ENCODE measurements at places on chromosomes 1 and 21.

DNA sequence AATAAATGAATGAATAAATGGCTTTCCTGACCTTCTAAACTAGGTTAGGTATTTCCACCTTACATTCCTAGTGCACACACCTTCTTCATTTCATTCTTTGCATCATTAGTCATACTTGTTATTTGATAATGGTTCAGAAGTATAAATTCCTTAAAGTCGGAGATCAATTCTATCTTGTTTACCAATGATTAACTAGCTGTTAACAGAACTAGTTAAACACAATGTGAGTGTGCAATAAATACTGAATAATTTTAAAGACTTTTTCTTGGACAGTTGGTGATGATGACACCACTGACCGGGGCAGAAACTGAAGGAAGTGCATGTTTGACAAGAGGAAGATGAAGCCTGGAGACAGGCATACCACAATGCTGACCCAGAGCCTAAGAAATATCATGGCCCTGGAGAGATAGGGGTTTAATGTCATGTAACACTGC is 207.1 kb upstream of the DEPDC1 start:
- no peak overlapping the region for H3K27ac ChIP-seq
- DNase-seq: no peak
- H3K4me1 ChIP-seq: no peaks in the 10 kb centered on the region
- no peaks in the 10 kb centered on the region for H3K36me3 ChIP-seq
- H3K27me3 ChIP-seq: no peaks in the 10 kb centered on the region
- H3K4me3 ChIP-seq: no peak overlapping the region

DNA sequence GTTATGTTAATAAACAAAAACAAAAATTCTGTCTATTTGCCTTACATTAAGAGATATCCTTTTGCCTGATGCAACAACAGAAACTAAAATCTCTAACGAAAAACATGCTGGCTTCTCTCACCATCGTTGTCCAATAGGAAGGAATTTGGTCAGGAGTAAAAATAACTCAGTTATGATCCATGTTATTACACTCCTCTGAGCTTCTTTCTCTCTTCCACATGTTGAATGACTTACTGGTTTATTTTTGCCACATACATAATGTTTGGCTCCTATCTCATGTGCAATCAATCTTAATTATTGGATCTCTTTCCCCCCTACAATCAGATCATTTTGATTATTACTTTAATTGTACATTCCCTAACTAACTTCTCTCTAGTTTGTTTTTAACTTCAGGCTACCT is 688.4 kb downstream of the USP25 start:
- H3K36me3 ChIP-seq: no peaks in the 10 kb centered on the region
- no peak overlapping the region for H3K4me3 ChIP-seq
- DNase-seq: no peak
- no peak overlapping the region for H3K27ac ChIP-seq
- H3K27me3 ChIP-seq: no peaks in the 10 kb centered on the region

DNA sequence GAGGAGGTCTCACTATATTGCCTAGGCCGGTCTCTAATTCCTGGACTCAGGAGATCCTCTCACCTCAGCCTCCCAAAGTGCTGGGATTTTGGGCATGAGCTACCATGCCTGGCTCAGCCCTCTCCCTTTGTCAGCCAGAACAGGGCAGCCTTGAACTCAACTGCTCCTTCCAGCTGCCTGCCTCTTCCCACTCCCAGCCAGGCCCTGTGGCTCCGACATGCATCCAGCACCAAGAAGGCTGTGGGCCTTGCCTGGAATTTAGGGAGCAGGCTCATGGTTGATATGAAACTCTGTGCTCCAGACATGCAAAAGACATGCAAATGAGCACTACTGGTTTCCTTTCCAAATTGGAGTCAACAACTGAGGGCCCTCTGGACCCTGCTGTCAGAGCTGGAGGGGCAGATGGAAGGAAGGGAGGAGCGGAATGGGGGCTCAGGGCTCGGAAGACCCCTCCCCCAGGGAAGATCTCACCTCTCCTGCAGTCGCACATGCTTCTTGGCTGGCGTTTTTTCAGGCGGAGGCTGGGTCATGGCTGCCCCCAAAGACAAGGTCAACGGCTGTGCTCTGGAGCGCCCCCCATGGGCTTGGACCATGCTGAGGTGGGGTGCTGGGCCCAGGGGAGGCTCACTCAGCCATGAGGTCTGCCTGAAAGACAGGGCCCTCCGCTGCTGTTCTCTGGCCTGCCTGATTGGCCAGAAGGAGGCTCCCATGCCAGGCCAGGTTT is 1.4 kb downstream of the PTPN7 start:
- H3K4me3 ChIP-seq: no peak overlapping the region
- H3K27ac ChIP-seq: no peak overlapping the region
- peaks cover 3% of the 10 kb centered on the region for H3K4me1 ChIP-seq
- no peaks in the 10 kb centered on the region for H3K27me3 ChIP-seq

DNA sequence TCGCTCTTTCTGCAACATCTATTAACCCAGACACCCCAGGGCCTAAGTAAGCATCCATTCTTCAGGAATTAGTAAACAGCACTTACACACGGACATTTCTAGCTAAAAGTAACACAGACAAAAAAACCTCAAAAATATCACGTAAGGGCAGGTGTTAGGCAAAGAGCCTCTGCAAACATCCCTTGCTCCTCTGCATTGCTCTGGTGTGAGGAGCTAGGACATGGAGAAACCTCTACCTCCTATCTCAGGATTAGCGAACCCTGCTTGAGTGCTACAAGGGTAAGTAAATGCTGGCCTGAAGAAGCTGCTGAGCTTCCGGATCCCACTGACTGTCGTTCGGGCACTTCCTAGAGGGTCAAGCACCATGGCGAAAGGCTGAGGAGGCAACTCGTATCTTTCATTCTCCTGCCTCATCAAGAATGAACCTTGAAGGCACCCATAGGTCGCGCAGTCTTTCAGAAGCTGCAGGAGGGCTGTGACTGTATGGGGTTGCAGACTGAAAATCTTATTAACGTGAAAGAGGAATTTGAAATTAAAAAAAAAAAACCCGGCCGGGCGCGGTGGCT is 2.1 kb downstream of the PTGER3 start:
- no peak overlapping the region for H3K27ac ChIP-seq
- H3K27me3 ChIP-seq: peaks cover 31% of the 10 kb centered on the region
- no peak overlapping the region for H3K4me3 ChIP-seq
- no peak for DNase-seq
- peaks cover 9% of the 10 kb centered on the region for H3K4me1 ChIP-seq
- H3K36me3 ChIP-seq: no peaks in the 10 kb centered on the region

DNA sequence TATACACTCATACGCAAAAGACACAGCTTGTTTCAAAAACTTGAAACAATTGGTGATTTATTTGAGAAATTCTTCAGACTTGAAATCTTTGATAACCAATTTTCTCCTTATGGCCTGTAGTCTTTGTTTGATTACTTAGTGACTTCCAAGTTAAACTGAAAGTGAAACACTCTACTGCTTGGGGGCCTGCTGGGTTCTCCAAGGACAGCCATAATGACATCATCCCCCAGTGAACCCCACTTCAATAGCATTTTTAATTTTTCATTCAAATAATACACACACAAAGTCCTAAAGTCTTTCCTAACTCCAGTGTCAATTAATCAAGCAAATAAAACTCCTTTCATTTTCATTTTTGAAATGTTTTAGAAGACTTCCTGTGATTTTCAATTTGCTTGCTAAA is 59.2 kb downstream of the KRTAP19-8 start:
- H3K27me3 ChIP-seq: no peaks in the 10 kb centered on the region
- H3K4me1 ChIP-seq: peaks cover 8% of the 10 kb centered on the region
- no peak for DNase-seq
- no peak overlapping the region for H3K27ac ChIP-seq
- H3K36me3 ChIP-seq: no peaks in the 10 kb centered on the region
- H3K4me3 ChIP-seq: no peak overlapping the region

GRCh38 chr1:5944843-5945167 is 47.4 kb downstream of the NPHP4 start:
- H3K27me3 ChIP-seq: no peaks in the 10 kb centered on the region
- no peaks in the 10 kb centered on the region for H3K36me3 ChIP-seq
- no peak for DNase-seq
- H3K4me3 ChIP-seq: no peak overlapping the region
- no peak overlapping the region for H3K27ac ChIP-seq

- DNase-seq: no peak
- H3K4me3 ChIP-seq: no peak overlapping the region
- no peak overlapping the region for H3K27ac ChIP-seq
- H3K36me3 ChIP-seq: no peaks in the 10 kb centered on the region
- no peaks in the 10 kb centered on the region for H3K4me1 ChIP-seq
Observed at GRCh38 chr21:45588086-45588825, 46.0 kb upstream of the SLC19A1 start.

- H3K4me1 ChIP-seq: peaks cover 77% of the 10 kb centered on the region
- DNase-seq: no peak
- peak overlapping the region; percentile 73 for H3K27ac ChIP-seq
Observed at GRCh38 chr1:164633997-164634396, 75.0 kb downstream of the PBX1 start.

DNA sequence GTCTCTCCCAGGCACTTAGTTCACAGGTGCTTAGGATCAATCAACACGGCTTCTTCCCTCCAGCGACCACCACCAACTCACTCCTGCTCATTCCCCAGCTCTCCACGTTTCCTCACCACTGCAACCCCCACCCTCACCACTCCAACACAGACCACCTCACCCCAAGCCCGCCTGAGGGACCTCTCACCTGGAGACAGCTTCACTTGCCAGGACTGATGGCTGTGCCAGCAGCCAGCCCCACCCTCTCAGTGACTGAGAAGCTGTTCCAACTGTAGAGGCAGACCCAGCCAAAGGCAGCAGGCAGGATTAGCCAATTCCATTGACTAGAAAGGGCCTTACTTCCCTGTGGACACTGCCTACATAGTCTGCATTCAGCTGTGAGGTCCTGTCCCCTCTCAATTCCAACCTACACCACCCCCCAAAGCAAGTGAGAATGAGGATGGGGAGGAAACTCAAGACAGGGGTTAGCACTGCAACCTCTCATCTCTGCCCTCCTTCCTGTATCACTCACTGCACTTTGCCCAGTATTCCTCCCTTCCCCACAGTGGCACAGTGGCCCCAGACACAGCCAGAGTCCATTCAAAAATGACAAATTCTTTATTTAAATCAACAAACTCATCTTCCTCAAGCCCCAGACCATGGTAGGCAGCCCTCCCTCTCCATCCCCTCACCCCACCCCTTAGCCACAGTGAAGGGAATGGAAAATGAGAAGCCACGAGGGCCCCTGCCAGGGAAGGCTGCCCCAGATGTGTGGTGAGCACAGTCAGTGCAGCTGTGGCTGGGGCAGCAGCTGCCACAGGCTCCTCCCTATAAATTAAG is 7.6 kb downstream of the TAGLN2 start:
- H3K27ac ChIP-seq: no peak overlapping the region
- H3K27me3 ChIP-seq: no peaks in the 10 kb centered on the region
- no peak for DNase-seq
- H3K4me1 ChIP-seq: peaks cover 21% of the 10 kb centered on the region

- no peaks in the 10 kb centered on the region for H3K27me3 ChIP-seq
- no peaks in the 10 kb centered on the region for H3K36me3 ChIP-seq
- H3K27ac ChIP-seq: no peak overlapping the region
Observed at GRCh38 chr1:61372944-61373343, 290.6 kb downstream of the NFIA start.

GRCh38 chr1:198054510-198054909 is 102.3 kb upstream of the NEK7 start:
- DNase-seq: no peak
- no peak overlapping the region for H3K27ac ChIP-seq
- no peaks in the 10 kb centered on the region for H3K36me3 ChIP-seq
- H3K4me3 ChIP-seq: no peak overlapping the region

GRCh38 chr21:37039411-37040075 is 33.0 kb downstream of the RIPPLY3 start:
- H3K36me3 ChIP-seq: no peaks in the 10 kb centered on the region
- H3K4me1 ChIP-seq: peaks cover 4% of the 10 kb centered on the region
- peaks cover 56% of the 10 kb centered on the region for H3K27me3 ChIP-seq
- no peak overlapping the region for H3K4me3 ChIP-seq
- H3K27ac ChIP-seq: no peak overlapping the region

DNA sequence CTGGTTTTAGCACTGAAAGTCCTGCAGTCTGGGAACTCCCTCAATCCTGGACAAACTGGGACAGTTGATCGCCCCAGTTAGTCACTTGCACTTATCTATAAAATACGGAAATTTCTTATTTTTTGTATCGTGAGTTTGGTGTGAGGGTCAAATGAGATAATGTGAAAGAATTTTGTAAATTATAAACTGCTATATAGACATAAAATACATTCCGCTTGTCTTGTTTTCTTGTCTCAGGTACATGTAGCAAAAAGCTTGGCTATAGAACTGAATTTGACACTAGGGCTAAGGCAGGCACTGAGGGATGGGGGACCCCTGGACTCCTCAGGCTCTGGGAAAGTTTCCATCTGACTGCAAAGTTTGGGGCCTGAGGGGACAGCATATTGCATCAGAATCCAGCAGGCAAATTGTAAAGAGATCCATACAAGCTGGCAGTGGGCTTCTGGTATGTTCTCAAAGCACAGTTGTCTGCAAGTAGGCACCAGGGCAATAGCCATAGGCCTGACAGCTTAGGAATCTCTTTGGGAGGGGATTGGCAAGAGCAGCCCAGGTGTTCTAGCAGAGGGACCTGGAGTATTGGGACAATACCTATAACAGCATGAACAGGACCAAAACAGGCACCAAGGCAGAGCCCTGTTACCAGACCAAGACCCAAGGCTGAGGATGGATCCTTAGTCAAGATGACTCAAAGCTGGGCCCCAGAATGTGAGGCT is 44.3 kb downstream of the S1PR1 start:
- no peaks in the 10 kb centered on the region for H3K27me3 ChIP-seq
- H3K36me3 ChIP-seq: no peaks in the 10 kb centered on the region
- no peak for DNase-seq
- H3K4me3 ChIP-seq: no peak overlapping the region

GRCh38 chr21:44525391-44526095 is 14.5 kb downstream of the KRTAP10-1 start:
- H3K4me3 ChIP-seq: no peak overlapping the region
- H3K27me3 ChIP-seq: no peaks in the 10 kb centered on the region
- no peak for DNase-seq

GRCh38 chr1:112307930-112308591 is 88.0 kb upstream of the CTTNBP2NL start:
- peaks cover 13% of the 10 kb centered on the region for H3K4me1 ChIP-seq
- H3K36me3 ChIP-seq: no peaks in the 10 kb centered on the region
- DNase-seq: no peak
- no peak overlapping the region for H3K4me3 ChIP-seq

- H3K27ac ChIP-seq: no peak overlapping the region
- no peaks in the 10 kb centered on the region for H3K36me3 ChIP-seq
- H3K4me3 ChIP-seq: no peak overlapping the region
- no peaks in the 10 kb centered on the region for H3K27me3 ChIP-seq
- no peak for DNase-seq
Observed at GRCh38 chr1:209873067-209873799, 45.5 kb downstream of the UTP25 start.

DNA sequence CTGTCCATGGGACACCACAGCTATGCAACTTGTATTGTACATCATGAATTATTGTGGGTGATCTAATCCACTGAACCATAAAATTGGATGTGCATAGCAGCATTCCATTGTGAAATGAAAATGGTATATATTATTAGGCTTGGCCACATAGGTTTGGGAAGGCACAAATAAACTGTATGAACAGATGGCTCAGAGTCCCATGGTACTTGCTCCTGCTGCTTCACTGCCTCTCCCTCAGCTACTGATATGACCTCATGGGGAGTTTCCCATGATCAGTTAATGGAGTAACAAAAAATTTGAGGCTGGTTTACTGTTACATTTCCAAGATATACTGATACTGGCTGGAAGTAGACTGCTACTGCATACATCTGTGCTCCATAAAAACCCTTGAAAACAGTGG is 152.7 kb upstream of the NEGR1 start:
- no peaks in the 10 kb centered on the region for H3K4me1 ChIP-seq
- no peaks in the 10 kb centered on the region for H3K36me3 ChIP-seq
- no peak overlapping the region for H3K27ac ChIP-seq
- DNase-seq: no peak
- no peaks in the 10 kb centered on the region for H3K27me3 ChIP-seq
- no peak overlapping the region for H3K4me3 ChIP-seq

Measured in GM23338 (cell line).